ENCODE measurements at places on chromosomes 1 and 21.

DNA sequence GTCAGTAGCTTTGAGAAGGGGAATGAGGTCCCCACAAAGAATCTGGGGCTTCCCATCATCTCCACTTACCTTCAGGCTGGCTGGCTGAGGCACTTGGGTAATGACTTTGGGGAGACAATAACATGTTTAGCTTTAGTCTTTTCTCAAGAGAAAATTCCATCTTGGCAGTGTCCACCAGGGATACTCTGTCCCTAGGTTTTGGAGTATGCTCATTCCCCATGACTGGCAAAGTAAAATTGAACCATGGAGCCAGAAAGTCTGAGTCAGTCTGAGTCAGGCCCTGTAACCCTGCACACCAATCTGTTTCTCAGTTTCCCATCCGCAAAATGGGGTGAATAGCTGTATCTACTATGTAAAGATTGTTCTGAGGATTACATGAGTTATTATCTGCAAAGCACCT lies 28.2 kb downstream of the RUNX1 start:
- no peak for DNase-seq

GRCh38 chr21:41571938-41572510 lies 64.1 kb upstream of the TMPRSS2 start:
- no peak for DNase-seq

DNA sequence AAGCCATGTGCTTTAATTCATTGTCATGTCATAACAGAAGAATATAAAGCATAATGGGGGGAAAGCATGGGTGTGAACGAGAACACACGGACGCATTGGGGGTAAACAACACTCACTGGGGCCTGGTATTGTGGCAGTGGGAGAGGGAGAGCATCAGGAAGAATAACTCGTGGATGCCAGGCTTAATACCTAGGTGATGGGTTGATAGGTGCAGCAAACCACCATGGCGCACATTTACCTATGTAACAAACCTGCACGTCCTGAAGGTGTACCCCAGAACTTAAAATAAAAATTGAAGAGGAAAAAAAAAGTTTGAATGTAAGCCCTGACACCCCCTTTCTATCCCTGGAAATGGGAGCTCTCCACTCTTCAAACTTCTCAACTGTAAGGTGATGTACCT lies 34.9 kb upstream of the CACHD1 start:
- DNase-seq = no peak

- DNase-seq = peak; percentile 96
Observed at GRCh38 chr1:28235755-28236655, at the start of gene ATP5IF1. ATP5IF1 (plus strand) TSS chr1:28236124; CDS start chr1:28236184, 60 bp downstream.

- DNase-seq = no peak
Observed at GRCh38 chr1:164708596-164708995, 149.6 kb downstream of the PBX1 start.

GRCh38 chr1:220879509-220880361 lies 492 bp downstream of the HLX start:
- DNase-seq = peak; percentile 5

- no peak for DNase-seq
Observed at GRCh38 chr1:151828921-151829320, 2.7 kb downstream of the RORC start.

- DNase-seq = no peak
Observed at GRCh38 chr1:209038735-209039134, 544.8 kb upstream of the CAMK1G start.

DNA sequence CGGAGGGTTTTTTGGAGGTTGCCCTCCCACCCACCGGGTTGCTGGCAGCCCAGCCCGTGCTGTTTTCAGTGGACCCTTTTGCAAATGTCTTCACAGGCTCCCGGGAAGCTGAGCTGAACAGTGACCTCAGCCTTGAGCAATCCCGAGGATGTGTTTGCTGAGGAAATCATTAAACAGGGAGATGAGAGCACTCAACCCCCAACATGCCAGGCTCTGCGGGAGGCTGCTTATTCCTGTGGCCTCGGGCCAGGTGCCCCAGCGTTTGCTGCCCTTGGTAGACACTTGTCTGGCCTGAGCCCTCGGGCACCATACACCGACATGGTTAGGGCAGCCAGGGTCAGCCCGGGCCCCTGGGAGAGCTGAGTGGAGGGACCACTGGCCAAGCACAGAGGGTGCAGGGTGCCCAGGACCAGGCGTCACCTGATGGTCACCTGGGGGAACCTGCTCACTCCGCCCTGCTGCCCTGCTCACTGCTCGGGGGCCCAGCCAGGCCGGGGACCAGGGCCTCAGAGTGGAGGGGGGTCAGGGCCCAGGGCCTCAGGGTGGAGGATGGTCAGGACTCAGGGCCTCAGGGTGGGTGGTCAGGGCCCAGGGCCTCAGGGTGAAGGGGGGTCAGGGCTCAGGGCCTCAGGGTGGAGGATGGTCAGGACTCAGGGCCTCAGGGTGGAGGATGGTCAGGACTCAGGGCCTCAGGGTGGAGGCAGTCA lies 42.5 kb upstream of the POFUT2 start:
- peak; percentile 73 for DNase-seq

GRCh38 chr1:54968551-54968950 lies 11.9 kb upstream of the TMEM61 start:
- peak; percentile 70 for DNase-seq

GRCh38 chr1:247324923-247325322 lies 6.7 kb downstream of the ZNF496 start:
- DNase-seq = no peak

- no peak for DNase-seq
Observed at GRCh38 chr1:32361674-32362473, 411 bp downstream of the FAM229A start.

- peak; percentile 72 for DNase-seq
Observed at GRCh38 chr1:165259236-165259635, 97.3 kb downstream of the LMX1A start.

- DNase-seq = no peak
Observed at GRCh38 chr21:37994211-37994610, 78.0 kb upstream of the KCNJ6 start.

All from NCI-H2029 (cell line).